ENCODE measurements at places on chromosomes 5 and 9. TPM values are rescaled to one million over a fixed set of nuclear protein-coding genes. Genes with fewer than 3 reads are reported as not detected.

Gene CRHBP
- not detected for total RNA-seq

Gene CBY3
- not detected for total RNA-seq

Gene RANBP6
- 14.6 TPM for total RNA-seq

Gene OXCT1
- total RNA-seq: 42.0 TPM

Gene PCDHA1
- not detected for total RNA-seq

DNA sequence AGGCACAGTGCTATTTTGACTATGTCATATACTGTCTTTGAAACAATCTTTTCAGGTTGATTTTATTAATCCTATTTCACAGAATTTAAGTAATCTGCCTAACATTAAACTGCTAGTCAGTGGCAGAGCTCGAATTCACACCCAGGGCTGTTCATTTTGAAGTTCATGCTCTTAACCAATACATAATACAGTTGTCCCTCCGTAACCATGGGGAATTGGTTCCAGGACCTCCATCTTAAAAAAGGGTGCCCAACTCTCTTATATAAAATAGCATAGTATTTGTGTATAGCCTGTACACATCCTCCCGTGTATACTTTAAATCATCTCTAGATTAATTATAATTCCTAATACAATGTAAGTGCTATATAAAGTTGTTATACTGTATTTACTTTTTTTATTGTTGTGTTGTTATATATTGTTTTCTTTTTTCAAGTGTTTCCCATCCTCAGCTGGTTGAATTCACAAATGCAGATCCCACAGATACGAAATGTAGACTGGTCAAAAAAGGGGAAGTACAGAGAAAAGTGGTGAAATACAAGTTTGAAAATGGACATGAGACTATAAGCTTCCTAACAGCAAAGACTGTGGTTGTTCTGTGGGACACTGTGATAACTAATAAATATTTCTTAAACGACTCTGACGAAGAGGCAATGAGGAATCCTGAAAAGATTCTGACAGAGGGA is 18.3 kb downstream of the RFX3 start:
- DNase-seq: no peak

DNA sequence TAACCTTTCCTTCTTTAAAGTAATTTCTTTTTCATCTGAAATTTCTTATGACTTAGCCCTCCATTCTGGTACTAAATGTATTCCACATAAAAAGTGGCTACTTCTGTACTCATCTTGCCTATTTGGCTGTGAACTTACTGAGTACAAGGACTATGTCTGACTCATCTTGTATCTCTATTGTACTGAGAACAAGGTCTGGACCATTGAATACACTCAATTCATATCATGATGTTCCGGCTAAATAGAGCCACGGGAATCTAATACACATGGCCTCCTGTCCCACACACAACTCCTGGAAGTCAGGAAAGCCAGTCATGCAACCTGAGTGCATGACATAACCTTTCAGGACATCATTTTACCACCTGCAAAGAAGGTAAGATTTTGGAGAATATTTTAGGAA is 203.9 kb downstream of the PLK2 start:
- no peak for DNase-seq

DNA sequence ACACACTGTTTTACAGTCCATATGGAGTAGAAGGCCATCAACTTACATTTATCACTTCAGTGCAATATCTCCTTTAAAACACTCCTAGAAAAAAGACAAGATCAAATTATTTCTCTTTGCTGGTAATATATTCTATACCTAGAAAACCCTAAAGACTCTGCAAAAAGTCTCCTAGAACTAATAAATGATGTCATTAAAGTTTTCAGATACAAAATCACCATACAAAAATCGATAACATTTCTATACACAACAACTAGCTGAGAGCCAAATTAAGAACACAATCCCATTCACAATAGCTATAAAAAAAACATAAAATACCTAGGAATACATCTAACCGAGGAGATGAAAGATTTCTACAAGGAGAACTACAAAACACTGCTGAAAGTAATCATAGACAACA is 300.3 kb downstream of the CETN3 start:
- no peak for DNase-seq

- DNase-seq: no peak
Observed at GRCh38 chr5:115440782-115441451, 103.7 kb downstream of the FEM1C start.

DNA sequence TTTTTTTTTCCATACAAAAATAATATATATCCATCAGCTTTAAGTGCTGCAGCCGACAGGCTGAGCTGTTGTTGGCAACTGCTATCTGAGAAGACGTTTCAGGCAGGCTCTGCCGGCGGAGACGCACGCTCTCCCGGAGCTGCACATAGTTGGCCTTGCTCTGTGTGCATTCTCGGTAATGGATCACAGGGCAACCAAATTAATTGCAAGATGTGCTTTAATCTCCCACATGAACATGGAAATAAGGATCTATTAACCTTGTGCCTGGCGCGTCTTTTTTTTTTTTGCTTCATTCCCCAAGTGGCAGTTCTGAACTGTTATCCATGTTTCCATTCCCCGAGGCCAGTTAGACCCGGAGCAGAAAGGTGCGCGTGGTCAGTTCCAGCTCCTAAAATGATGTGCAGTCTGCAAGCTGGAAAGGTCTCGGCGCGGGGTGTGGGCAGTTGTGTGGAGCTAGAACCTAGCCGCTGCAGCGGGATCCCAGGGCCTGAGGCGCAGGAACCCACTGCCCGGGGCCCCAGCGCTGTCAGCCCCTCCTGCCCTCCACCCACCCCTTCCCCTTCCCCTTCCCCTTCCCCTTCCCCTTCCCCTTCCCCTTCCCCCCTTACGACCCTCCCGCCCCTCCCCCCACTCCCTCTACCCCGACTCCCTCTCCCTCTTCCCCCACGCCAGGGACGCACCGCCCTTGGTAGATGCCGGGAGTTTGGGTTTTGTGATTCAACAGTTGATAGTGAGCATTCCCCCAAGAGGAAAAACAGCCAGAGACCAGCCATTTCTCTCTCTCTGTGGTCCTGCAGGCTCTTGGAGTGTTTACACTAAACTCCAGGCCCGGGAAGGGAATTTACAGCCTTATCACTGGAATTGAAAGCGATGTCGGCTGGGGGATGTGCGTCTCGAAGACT is 137.8 kb downstream of the CEP120 start:
- no peak for DNase-seq

DNA sequence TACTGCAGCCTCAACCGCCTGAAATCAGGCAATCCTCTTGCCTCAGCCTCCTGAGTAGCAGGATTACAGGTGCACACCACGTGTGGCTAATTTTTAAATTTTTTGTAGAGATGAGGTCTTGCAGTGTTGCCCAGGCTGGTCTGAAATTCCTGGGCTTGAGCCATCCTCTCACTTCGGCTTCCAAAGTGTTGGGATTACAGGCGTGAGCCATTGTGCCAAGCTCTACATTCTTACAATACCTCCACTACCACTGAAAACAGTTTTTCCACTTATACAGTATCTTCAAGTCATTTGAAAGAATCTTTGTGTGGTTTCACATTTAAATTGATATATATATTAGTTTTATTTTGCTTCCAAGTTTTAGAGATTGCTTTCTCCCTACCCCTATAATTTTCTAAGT is 42.6 kb downstream of the LARP1 start:
- DNase-seq: no peak

DNA sequence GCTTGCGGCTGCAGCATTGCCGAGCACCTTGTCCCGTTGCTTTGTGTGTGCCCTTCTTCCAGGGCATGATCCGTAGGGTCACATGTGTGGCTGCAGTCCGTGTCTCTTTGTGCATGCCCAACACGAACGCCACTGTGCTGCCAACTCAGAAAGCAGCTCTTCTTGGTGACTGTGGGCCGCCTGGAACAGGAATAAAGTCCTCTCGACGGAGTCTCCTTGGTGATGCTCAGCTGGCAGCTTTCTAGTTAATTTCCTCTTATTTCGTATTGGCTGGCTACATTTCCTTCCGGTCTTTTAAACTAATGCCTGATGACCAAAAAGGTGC is 5.8 kb downstream of the EXOC3 start:
- DNase-seq: no peak

GRCh38 chr9:31615966-31616365 is 768.5 kb upstream of the ACO1 start:
- no peak for DNase-seq

DNA sequence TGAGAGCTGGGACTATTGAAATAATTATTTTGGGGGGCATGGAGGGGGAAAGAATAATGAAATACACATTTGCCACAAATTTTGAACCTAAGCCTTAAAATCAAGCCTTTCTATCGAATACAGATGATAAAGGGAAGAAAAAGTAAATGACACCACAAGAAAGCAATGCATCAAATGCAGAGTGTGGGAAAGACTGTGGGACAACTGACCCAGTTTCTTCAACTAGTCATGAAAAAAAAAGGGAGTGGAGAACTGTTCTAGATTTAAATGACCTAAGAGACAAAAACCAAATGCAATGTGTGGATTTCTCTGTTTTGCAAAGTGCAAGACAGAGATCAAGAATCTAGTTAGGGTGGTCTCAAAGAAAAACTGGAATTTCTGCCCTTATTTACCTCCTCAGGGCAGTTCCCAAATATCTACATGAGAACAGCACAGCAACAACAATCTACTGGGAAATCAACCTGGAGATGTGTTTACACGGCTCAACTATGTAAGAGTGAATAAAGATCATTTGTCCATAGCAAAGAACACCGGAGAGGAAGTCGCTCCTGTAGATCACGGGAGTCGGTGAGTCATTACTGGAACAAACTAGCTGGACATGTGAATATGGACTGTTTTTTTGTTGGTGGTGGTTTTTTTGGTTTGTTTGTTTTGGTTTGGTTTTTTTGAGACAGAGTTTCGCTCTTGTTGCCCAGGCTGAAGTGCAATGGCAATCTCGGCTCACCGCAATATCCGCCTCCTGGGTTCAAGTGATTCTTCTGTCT is 145.9 kb downstream of the DROSHA start:
- DNase-seq: no peak

Data from foreskin keratinocyte (primary cell).